ENCODE measurements at places on chromosomes 11 and 22.

GRCh38 chr11:132648851-132649250 lies 883.5 kb downstream of the OPCML start:
- no peak for DNase-seq

DNA sequence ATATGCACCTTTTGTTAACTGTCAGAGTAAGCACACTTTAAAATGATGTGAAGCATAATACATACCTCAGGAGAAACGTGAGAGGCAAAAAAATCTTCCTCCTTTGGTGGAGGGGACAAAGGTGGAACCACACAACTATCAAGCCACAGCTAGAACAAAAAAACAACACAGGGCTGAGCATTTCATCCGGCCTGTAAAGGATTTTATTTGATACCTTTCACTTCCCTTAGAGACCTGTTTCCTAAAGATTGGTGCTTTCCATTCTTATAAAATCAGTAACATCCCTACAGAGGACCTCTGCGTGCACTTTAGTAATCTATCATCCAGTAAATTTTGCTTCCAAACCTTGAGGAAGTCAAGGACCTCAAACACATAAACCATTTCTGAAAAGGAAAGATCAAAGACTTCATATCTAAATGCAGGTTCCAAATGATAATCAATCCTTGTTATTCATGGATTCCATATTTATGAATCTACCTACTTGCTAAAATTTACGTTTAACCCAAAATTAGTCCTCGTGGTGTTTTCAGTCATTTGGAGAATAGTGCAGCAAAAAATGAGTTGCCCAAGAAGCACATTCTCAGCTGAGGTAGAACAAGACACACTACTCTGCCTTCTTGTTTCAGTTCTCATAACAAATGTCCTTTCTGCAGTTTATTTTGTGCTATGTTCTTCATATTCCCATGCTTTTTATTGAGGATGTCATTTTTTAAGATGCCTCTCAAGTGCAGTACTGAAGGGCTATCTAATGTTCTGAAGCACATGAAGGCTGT lies 22.7 kb downstream of the ARFGAP3 start:
- DNase-seq = no peak

DNA sequence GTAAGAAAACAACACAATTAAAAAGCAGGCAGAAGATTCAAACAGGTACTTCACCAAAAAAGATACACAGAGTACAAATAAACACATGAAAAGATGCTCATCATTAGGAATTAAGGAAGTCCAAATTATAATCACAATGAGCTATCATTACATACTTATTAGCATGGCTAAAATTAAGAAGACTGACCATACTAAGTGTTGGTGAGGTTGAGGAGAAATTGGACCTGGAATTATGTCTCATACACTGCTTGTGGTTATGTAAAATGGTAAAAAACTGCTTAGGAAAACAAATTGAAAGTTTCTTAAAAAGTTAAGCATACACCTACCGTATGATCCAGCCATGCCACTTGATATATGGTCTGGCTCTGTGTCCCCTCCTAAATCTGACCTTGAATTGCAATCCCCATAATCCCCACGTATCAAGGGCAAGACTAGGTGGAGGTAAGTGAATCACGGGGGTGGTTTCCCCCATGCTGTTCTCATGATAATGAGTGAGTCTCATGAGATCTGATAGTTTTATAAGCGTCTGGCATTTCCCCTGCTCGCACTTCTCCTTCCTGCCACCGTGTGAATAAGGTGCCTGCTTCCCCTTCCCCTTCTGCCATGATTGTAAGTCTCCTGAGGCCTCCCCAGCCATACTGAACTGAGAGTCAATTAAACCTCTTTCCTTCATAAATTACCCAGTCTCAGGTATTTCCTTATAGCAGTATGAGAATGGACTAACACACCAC lies 4.8 kb downstream of the SAAL1 start:
- no peak for DNase-seq

DNA sequence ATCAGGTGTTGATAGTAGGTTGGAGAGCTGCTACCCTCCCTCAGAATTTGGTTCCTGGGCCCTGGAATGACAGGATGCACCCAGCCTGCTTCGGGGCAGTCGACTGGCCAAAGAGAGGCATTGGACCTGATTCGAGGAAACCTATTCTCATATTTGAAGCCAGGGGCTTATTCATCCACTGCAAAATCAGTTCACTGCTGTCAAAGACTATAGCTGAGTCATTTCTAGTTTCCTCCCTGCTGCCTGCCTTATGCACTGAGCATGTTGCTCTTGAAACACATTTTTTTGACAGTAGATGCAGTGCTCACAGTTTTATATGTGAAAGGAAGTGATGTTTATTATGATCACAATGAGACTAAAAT lies 565.4 kb downstream of the ETS1 start:
- no peak for DNase-seq

DNA sequence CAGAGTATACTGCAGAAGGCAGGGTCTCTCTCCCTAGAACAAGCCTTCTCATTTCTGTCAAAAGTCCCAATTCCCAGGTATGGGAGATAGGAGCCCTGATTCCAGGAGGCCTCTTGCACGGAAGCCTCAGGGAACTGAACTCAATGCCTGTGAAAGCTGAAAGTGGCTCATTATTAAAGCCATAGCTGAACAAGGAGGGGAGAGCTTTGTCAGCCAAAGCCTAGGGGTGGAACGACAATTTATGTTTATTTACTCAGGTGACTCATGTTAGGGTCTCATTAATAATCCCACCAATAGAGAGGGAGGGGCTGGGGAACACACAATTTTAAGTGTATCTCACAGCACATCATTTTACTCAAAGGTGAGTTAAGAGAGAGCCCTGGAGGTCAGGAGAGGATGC lies 44.9 kb downstream of the DSCAML1 start:
- DNase-seq = no peak

GRCh38 chr11:28815110-28815509 lies 706.9 kb downstream of the METTL15 start:
- no peak for DNase-seq

DNA sequence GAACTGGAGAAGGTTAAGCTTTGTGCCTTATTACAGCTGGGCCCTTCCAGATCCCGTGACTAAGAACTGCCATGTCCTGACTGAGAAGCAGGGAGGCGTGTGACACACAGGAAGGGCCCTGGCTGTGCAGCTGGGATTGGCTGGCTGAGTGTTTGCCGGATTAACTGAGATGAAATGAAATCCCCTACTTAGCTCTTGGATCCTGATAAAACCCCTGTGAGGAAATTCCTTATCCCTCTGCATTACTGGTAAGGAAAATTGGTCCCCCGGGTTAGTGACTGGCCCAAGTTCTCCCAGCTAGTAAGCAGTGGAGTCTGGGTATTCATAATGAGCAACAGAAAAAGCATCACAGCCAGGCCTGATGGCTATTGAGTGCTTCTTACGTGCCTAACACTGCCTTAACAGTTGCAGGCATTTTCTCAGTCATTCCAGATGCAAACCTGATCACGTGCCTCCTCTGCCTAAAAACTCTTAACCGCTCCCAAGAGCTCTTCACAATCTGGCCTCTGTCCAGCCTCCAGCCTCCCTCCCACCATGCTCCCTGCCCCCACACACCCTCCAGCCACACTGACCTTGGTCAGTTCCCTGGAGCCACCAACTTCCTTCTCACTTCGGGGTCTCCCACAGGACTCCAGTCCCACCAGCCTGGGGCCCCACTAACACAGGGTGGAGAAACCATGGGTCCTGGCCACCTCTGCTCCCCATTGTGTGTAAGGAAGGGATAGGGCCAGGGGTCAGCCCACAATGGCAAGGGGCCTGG lies 37.8 kb downstream of the ARRB1 start:
- no peak for DNase-seq

- DNase-seq = no peak
Measured at GRCh38 chr22:49701380-49702067, 126.1 kb downstream of the BRD1 start.

DNA sequence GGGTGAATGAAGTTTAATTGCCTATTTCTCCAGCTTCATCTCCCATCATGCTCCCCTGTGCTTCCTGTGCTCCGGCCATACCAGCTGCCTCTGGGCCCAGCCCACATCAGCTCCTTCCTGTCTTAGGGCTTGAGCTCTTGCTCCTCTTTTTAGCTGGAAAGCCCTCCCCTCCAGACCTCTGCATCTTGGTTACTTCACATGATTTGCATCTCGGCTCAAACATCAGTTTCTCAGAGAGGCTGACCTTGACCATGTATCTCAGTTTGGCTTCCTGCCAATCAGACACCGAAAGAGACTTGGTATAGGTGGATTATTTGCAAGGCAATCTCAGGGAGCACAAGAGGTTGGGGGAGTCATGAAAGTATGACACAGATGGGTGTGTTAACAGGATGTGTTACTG lies 73.2 kb upstream of the TIMP3 start:
- DNase-seq = no peak

GRCh38 chr22:23825246-23825905 lies 13.4 kb downstream of the DERL3 start:
- DNase-seq = no peak

GRCh38 chr22:41169157-41169556 lies 36.0 kb upstream of the L3MBTL2 start:
- no peak for DNase-seq

DNA sequence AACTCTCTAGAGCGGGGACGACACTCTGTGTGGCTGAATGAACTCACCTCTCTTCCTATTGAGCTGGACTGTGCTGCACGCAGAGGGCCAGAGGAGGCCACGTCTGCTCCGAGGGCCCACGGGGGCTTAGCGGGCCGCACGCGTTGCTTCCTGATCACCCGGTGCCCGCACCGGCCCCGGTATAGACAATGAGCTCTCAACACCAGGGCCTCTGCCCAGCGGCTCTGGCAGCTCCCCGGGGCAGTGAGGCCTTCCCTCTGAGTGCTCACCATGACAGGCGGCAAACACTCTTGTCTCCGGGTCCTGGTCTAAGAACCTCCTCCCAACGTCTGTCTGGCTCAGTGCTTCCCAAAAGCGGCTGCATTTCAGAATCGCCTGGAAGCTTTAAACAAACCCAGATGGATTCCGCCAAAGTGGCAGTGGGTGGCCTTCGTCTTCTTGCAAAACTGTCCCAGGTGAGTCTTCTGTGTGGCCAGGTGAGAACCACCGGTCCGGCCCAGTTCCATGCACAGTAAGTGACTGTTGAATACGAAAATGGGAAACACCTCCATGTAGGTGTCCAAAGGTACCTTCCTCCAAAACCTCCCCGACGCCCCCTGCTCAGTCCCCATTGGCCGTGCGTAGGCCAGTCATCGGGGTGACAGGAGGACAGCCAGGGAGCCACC lies 47.8 kb upstream of the CCND1 start:
- DNase-seq = no peak

- DNase-seq = no peak
Measured at GRCh38 chr11:120179057-120179672, 31.7 kb upstream of the OAF start.

- DNase-seq = no peak
Measured at GRCh38 chr22:22756109-22756508, 111.7 kb downstream of the GGTLC2 start.

- DNase-seq = no peak
Measured at GRCh38 chr11:1949302-1949701, 2.2 kb downstream of the MRPL23 start.

DNA sequence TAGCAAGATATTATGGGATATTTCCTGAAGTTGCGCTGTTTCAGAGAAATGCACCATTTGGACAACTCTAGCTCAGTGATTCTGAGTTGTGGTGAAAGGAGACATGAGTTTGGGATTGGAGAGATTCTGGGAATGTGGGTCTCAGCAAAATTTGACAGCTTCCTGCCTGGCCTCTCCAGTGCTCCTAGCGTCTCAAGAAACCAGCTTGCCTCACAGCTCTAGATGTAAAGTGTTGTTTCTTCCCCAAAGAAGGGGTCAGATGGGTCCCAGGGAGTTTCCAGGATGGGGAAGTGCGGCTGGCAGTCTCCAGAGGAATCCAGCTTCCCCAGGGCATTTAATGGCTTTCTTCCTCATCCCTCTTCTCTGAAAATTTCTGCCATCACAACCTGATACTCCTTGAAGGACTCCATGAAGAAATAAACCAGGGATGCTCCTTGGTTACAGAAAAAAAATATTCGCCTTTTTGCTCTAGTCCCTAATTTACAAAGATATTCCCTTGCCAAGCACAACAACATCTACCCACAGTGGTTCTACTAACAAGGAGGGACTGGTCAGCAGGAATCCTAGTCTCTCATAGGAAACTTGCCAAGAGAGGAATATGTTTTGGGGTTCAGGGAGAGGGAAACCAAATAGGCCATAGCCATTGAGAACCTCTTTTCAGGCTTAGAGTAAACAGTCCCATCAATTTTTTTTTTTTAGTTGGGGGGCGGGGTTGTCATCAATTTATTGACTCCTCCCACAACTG lies 185.4 kb upstream of the E2F8 start:
- no peak for DNase-seq

DNA sequence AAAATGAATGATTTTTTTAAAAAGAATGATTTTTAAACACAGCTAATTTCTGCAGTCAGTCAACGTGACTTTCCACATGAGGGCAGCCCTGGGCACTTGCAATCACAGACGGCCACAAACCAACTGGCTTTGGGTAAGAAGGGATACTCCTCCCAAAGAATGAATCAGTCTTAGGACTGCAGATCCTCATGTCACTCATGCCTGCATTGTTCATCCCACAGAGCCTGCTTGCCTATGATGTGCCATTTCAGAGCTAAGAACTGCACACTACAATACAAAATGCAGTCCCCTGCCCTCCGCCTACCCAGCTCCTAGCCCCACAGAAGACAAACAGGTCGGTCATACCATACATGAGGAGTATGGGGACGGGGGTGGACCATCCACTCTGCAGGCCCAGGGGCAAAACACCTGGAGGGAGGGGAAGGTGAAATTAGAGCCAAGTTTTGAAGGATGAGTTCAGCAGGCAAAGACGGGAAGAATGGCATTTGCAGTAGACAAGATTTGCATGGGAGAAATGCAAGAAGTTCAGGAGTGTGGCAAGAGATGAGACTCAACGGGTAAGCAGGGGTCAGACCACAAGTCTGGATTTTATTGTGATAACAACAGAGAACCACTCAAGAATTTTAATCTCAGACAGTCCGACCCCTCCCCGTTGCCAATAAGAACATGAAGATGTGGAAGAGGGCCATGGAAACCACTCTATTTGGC lies 24.7 kb downstream of the PACSIN2 start:
- DNase-seq = no peak

GRCh38 chr11:126118806-126119205 lies 56.1 kb upstream of the CDON start:
- DNase-seq = no peak

GRCh38 chr11:69904161-69904973 lies 85.2 kb upstream of the FGF3 start:
- DNase-seq = no peak

- no peak for DNase-seq
Measured at GRCh38 chr11:75563501-75563977, 1.5 kb downstream of the SERPINH1 start.

- DNase-seq = no peak
Measured at GRCh38 chr11:69536406-69536805, 54.9 kb downstream of the LINC01488 start.

- no peak for DNase-seq
Measured at GRCh38 chr11:66359662-66360087, 11.9 kb downstream of the SLC29A2 start.

- no peak for DNase-seq
Measured at GRCh38 chr11:111707039-111707690, 59.0 kb downstream of the PPP2R1B start.

GRCh38 chr22:19419086-19419463 lies 12.5 kb downstream of the HIRA start:
- DNase-seq = no peak

- no peak for DNase-seq
Measured at GRCh38 chr22:25919452-25919851, 177.5 kb downstream of the MYO18B start.
